Stimulated activated CD4-positive, alpha-beta T cell treated with anti-CD3 and anti-CD28 coated beads, Interleukin-15, amount 100 ng/mL, for 1 hour (primary cell): ENCODE measurements at places on chromosomes 2 and 18.

DNA sequence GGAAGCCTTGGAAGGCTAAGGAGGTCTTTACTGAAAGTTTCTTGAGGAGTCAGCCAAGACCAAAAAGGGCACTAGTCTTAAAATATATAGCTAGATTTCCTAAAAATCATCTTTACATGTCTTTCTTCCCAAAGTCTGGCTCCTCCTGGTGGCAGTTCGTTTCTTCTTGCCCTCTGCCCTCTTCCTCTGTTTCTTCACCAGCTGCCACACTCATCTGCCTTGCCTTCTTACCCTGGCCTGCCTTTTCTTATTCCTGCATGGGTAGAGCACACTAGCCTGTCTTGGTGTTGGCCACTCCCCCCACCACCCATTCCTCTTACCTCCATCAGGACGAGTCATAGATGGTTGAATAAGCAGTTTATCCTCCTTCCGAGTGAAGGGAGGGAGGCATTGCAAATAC lies 129.8 kb downstream of the RAPGEF4 start:
- DNase-seq, result no peak

DNA sequence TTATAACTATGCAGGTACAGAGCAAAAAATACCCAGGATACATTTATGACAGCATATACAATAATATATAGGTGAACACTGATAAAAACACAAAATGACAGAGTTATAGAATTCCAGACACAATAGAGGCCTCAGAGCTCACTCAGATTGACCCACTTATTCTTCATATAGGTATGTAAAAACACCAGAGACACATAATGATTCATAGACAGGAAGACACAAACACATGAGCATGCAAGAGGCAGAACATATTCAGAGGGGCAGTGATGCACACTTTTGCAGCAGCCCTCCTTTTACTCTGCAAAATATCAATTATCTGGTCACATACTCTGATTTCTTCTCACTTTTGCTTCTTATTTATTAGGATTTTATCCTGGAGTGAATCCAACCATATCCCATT lies 633.3 kb upstream of the ACVR2A start:
- DNase-seq, result no peak

DNA sequence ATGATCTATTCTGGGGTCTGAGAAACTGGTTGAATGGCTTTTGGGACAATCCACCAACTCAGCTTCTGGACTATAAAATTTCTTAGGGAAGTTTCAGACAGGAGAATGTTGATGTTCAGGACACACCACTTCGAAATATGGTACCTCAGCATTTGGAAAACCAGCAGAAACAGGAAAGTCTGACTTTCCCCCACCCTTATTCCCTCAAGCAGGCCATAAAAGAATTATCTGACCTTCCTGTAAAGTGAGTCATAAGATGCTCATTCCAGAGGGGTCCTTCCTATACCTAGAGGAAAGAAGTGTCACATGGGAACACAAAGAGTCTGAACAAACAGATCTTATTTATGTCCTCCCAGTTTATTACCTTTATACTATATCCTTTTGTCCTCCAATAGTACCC lies 415.0 kb downstream of the CPS1 start:
- no peak for DNase-seq

- DNase-seq, result no peak
Measured at GRCh38 chr2:66236816-66237802, 197.8 kb upstream of the MEIS1 start.

GRCh38 chr2:43065871-43066270 lies 160.5 kb downstream of the ZFP36L2 start:
- no peak for DNase-seq

- DNase-seq, result no peak
Measured at GRCh38 chr2:225995796-225996461, 596.4 kb downstream of the NYAP2 start.

DNA sequence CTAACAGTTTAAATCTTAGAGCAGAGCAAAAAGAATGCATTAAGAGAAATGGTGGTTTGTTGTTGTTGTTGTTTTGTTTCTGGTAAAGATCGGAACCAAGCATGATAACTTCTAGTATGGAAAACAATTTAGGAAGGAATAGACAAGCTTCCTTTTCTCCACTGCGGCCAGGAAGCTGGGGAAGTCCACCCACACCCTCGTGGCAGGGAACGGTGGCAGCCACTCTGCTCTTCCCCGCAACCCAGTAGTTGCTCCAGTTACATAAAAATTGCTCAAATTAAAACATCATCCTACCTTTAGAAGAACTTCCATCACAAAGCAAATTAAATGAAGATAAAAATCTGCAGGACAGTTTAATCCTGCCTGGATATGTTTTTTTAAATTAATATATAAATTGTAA lies 113.0 kb downstream of the RBMS1 start:
- no peak for DNase-seq

- no peak for DNase-seq
Measured at GRCh38 chr18:9839853-9840252, 45.9 kb upstream of the TXNDC2 start.

DNA sequence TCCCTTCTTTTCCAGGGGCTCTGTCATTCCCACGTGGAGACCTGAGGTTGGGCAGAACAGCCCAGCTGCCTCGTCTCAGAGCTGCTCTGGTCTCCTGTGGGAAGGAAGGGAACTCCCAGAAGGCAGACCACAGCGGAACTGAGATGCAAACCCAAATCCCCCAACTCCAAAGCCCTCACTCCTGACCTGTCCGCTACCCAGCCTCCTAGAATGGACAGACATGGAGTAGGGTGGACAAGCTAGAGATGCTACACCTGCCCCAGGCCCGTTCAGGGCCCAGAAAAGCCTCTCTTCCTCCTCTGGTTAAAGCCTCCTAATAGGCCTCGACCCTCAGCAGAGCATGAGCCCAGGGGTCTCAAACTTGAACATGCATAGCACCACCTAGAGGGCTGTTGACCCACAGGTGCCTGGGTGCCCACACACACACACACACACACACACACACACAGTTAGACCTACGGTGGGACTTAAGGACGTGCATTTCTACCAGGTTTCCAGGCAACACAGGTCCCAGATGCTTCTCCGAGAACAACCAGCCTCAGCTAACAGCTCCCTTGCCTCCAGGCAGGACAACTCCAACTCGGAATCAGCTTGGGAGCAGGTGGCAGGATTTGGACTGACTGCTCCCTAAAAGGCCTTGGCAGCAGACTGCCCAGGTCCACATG lies 93.5 kb downstream of the TNS1 start:
- no peak for DNase-seq

- no peak for DNase-seq
Measured at GRCh38 chr2:164836907-164837306, 4.7 kb downstream of the COBLL1 start.

- no peak for DNase-seq
Measured at GRCh38 chr2:3914241-3914640, 210.9 kb downstream of the DCDC2C start.

GRCh38 chr2:157052685-157053224 lies 204.8 kb upstream of the GALNT5 start:
- no peak for DNase-seq

DNA sequence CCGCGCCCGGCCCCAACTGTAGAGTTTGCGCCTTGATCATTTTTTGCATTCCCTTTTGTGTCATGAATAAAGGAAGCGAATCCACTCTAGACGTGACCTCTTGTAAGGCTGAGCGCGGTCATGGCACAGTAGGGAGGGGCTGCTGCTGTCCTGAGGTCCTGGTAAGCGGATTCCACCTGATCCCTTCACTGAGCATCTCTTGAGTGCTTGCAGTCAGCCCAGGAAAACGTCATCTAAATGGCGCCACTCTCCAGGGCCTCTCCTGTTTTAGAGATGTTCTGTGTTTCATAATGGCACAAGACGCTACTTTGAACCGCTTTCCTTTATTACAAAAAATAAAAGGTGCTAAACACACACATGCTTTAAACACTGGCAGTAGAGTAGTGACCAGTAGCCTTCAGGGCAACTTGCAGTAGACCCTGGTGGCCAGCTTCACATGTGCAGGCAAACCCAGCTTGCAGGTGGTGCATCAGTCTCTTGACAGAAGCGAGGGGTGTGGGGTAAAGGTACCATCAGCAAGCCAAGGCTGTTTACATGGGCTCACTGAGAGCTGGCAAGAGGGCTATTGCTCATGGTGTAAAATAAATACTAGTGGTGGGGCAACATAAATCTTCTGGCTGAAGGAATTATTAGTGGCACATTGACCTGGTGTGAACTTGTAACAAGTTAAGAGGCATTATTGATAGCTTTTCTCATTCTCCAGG lies 43.0 kb upstream of the ACKR3 start:
- no peak for DNase-seq

GRCh38 chr2:12816379-12817306 lies 99.9 kb downstream of the TRIB2 start:
- no peak for DNase-seq

- DNase-seq, result no peak
Measured at GRCh38 chr2:211396815-211397214, 840.4 kb downstream of the CPS1 start.

GRCh38 chr18:55356815-55357214 lies 231.2 kb downstream of the TCF4 start:
- DNase-seq, result no peak
